Stimulated activated CD4-positive, alpha-beta T cell treated with anti-CD3 and anti-CD28 coated beads, Interleukin-15, amount 100 ng/mL, for 48 hours (primary cell): ENCODE measurements at places on chromosomes 6 and 20.

GRCh38 chr6:152209211-152209610 lies 401.7 kb downstream of the ESR1 start:
- DNase-seq: no peak

- DNase-seq: no peak
These were observed 23.3 kb upstream of the UST start for GRCh38 chr6:148723484-148723883.

DNA sequence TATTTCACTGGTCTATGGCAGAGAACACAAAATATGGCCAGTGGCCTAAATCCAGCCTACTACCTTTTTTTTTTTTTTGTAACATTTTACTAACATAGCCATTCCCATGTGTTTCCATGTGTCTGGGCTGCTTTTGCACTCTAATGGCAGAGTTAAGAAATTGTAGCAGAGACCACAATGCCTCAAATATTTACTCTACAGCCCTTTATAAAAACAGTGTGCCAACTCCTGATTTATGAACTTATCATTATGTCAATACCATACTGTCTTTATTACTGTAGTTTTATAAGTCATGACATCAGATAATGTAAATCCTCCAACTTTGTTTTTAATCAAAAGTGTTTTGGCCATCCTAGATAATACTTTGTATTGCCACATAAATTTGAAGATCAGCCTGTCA lies 27.4 kb upstream of the CAP2 start:
- no peak for DNase-seq

DNA sequence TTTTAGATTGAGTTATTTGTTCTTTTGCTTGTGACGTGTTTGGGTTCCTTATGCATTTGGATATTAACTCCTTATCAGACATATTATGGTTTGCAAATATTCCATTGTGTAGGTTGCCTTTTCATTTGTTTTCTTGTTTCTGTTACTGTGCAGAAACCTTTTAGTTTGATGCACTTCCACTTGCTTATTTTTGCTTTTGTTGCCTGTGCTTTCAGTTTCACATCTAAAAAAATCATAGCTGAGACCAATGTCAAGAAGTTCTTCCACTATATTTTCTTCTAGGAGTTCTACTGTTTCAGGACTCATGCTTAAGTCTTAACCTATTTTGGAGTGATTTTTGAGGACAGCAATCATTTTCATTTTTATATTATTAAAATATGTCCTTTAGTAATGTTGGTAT lies 113.5 kb downstream of the EPM2A start:
- no peak for DNase-seq

DNA sequence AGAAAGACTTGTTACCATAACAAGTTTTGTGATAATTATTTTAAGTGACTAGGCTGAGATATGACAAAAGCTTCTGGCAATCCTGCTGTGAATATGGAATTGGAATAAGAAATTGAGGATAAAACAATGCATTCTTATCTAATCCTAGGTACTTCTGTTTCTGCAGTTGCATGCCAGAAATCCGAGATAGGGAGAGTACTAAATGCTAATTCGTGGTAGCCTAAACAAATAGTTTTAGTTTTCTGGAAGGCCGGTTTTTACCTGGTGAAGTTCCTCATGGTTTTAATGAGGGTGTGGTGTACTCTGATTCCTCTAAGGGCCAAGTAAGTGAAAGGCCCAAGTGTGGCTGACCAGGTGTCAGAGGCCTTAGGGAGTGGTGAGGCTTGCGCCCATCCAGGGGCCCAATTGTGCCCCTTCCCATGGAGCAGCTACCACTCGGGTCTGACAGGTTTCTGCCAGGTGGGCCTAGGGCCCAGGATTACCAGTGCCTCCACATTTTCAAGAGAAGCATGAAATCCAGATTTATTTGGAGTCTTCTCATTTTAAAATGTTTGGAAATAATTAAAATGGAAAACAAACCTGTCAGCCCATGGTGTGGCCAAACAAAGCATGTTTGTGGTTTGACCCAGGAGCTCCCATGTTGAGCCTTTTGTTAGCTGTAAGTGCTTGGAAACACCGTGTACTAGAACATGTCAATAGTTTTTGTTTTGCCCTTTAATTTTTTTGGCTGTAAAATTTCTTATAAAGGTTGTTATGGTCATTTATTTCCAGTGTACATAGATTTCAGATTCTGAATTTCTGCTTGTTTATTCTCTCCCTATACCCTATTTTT lies 6.6 kb downstream of the PLCB4 start:
- DNase-seq: no peak

DNA sequence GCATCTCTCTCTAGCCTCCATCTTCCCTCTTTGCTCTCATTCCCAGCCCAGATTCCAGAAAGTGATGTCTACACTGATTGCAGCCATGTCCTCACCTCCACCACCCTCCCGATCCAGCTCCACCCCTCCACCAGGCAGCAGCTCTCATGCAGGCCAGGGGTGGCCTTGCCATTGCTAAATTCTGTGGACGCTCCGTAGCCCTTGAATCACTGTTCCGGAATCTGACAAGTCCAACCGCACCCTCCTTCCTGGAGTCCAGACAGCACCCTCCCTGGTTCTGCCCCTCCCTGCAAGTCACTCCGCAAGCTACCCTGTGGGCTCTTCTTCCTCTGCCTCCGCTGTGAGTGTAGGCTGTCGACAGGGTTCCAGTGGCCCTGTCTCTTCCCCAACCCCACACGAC lies 26.2 kb downstream of the TNXB start:
- DNase-seq: no peak

DNA sequence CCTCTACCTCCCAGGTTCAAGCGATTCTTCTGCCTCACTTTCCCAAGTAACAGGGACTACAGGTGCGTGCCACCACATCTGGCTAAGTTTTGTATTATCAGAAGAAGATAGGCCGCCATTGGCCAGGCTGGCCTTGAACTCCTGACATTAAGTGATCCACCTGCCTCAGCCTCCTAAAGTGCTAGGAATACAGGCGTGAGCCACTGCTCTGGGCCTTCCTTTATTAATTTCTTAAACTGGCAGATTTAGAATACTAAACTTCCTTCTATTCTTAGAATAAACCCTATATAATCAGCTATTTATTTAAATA lies 86.6 kb downstream of the HFE start:
- DNase-seq: no peak

- DNase-seq: no peak
These were observed 161.0 kb downstream of the ASCC3 start for GRCh38 chr6:100719883-100720682.

GRCh38 chr6:126039284-126039683 lies 52.9 kb downstream of the TRMT11 start:
- no peak for DNase-seq

DNA sequence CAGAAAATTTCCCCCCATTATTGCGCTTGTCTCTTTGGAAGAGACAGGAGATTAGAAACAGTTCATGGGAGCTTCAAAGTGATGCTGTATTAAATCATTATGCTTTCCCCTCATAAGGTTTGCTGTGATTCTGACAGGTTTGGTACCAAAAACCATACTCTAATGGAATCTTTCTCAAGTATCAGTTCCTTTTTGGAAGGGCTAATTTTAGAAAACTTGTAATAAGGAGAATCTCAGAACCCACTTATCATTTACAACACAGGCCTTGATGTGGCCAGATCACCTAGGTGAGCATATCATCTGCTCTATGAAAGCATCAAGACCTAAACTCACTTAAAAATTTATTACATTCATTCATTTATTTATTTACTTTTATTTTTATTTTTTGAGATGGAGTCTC lies 51.2 kb downstream of the TP53INP2 start:
- DNase-seq: no peak

DNA sequence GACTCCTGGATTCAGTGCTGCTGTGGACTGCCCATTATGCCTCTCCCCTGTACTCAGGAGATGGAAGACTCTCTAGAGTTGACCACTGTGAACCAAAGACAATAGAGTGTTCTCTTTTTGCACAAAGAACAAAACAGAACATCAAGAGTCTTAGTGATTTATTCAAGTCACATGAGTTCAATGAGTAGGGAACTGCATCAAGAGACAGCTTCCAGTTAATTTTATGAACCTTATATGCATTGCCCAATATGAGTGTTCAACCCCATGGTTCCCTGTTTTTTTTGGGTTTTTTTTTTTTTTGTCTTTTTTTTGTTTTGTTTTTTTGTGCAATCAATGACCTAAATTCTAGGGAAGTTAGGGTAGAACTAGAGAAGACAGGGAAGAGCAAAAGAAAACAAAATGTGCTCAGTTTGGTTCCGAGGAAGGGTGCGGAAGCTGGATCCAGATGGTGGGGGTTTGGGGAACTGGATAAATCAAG lies 224.3 kb downstream of the MAFB start:
- DNase-seq: no peak

- no peak for DNase-seq
These were observed 5.6 kb upstream of the SYNE1 start for GRCh38 chr6:152642578-152643375.
